ENCODE measurements at places on chromosomes 1 and 21.

- DNase-seq = peak; percentile 87
Observed at GRCh38 chr1:45266151-45266801, 59.9 kb upstream of the ZSWIM5 start.

DNA sequence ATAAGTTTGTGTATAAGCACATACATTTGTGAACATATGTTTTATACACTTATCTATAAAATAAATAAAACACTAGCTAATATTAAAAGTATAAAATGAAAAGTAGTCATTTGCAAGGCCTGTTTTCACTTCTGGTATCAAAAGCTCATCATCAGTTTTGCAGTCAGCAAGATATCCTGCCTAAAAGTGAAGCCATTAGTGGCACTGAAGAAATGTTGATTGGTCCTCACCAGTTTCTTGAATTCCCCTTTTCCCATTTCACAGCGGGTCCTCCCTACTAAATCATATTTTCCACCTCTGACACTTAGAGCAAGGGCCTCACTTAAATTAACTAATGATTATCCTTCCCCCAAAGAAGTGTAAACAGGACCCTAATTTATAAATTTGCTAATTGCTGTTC lies 6.7 kb downstream of the TBX15 start:
- DNase-seq = no peak

- no peak for DNase-seq
Observed at GRCh38 chr1:119489201-119489600, 17.8 kb upstream of the HSD3B1 start.

DNA sequence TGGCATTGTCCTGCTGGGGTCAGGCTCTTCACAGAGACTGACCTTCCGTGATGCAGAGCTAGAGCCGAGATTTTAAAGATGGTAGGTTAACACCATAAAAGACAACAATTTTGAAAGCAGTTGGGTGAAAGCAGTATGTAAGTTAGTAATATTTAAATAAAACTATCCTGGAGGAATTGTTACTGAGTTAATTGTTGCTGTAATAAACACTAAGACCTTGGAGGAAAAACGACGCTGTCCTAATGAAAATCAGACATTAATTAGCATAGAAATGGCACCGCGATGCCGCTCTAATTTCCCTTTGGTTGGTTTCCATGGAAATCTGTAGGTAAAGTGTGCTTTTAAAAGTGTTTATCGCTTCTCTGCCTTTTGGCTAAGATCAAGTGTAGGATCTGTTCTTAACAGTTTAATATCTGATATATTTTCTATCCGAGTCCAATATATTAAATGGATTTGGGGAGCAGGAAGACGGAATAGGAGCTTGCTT lies 745 bp upstream of the ANP32E start:
- no peak for DNase-seq

DNA sequence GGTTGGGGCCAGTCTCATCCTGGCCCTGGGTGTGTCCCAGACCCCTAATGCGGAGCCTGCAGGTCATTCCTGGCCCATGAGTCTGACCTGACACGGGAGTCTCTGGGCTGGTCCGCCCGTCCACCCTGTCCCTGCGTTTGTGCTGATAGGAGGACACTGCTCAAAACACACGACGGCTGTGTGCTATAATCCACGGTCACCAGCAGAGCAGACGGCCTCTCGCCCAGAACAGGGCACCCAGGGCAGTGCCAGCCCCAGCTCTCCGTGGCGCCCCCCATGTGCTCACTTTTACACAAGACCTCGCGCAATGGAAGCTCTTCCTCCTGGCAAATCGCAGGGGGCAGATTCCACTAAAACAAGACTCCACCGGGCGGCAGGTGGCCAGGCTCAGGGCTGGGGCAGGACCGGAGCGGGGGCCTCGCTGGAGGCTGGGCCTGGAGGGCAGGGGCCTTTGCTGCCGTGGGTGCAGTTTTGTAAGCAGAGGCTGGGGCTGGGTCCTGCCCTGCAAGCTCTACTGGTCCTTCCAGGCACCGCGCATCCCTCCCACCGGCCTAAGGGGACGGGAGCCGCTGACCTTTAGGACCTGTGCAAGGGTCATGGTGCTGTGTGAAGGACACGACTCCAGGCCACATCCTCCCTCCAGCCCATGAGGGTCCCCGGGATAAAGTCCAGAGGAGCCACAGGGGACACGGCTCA lies 10.6 kb upstream of the SLC19A1 start:
- DNase-seq = no peak

DNA sequence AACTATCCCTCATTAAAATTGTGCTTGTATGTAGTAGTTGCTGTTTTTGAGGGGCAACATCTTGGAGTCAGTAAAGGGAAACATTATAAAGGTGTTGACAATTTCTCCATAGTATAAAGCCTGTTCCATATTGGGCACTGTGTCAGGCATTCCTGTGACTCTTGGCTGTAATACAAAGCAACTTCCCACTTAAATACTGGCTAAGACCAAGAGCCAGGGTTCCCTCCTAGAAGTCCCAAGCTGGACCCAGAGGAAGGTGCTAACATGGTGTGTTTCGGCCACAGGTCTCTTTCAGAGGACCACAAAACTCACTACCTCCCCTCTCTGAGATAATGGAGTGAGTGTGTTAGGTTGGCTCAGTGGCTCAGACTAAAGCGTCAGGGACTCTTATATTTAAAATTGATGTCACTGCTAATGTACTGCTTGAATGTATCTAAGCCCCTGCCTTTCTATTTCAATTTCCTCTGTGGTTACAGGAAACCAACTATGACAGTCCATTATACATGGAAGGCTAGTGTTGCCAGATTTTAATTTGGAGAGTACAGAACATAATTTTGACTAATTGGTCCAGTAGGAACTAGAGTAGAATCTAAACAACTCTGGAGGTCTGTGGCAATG lies 74.7 kb upstream of the RGL1 start:
- DNase-seq = no peak

GRCh38 chr1:41880261-41880660 lies 38.5 kb downstream of the HIVEP3 start:
- peak; percentile 66 for DNase-seq

- DNase-seq = peak; percentile 61
Observed at GRCh38 chr1:232344791-232345399, 285.0 kb downstream of the SIPA1L2 start.

DNA sequence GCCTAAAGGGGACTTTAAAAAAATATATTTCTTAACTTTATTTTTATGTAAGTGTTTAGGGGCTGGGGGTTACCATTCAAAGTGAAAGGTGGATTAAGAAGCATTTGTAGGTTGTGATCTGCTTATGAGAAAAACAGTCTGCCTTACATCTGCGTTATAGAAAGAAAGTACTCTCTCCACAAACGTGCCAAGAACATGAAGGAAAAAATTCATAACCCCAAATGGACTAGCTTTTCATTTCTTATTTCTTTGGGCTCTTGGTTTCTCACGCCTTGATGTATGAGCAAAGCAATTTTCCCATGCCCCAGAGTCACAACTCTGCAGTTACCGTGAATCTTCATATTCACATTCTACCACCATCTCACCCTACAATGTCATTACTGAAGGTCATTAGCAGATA lies 1165.1 kb upstream of the ADGRL4 start:
- DNase-seq = no peak

DNA sequence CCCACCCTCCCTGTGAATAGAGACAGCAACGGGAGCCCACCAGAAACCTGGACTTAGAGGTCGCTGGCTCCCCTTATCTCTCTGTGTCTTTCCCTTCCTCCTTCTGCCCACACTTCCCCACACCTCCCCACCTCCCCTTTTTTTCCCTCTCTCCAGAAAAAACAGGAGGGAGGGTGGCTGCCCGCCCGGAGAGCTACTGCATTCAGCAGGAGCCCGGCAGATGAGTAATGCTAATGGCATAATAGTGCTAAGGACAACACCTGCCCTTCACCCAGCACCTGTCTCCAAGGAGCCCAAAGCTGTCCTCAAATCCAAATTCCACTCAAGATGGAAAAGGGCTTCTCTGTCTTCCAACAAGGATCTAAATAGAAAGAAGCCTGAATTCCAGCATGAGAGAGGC lies 11.4 kb upstream of the PRELP start:
- DNase-seq = peak; percentile 67

- DNase-seq = no peak
Observed at GRCh38 chr1:101632548-101633272, 364.0 kb downstream of the OLFM3 start.

DNA sequence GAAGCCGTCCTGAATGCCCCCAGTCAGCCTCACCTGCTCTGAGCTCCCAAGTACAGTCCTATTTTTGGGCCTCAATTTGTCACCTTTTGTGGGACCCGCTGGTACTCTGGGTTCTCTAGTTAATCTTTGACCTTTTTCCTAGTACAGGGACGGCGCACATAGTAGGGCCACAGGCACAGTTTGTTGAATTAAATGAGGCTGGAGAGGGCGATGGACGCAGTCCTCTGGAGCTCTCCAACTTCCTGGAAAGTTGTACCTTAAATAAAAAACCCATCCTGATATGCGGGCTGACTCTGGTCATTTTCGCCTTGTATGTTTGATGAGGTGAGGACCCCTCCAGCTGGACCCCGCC lies 4.8 kb downstream of the FAM110D start:
- DNase-seq = no peak

GRCh38 chr1:97551113-97551512 lies 369.7 kb downstream of the DPYD start:
- no peak for DNase-seq

- DNase-seq = no peak
Observed at GRCh38 chr1:171166361-171166760, 18.7 kb upstream of the FMO2 start.

DNA sequence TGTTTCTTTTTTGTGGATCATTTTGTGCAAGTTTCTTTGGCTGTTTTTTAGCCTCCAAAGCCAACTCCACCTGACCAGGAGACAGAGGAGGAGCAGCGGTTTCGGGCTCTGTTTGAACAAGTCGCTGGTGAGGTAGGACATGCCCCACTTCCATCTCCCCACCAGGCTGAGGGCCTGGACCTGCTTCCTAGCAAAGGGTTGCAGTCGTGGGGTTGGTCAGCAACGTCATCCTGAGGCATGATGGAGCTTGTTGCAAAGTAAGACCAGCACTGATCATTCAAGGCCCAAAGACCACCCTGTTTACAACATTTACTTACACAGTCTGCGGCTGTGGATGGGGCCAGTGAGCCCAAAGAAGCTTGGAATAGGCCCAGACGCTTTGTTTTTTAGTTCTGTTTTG lies 40.3 kb downstream of the CAPN9 start:
- no peak for DNase-seq

GRCh38 chr1:98059620-98060019 lies 138.8 kb upstream of the DPYD start:
- DNase-seq = peak; percentile 25

DNA sequence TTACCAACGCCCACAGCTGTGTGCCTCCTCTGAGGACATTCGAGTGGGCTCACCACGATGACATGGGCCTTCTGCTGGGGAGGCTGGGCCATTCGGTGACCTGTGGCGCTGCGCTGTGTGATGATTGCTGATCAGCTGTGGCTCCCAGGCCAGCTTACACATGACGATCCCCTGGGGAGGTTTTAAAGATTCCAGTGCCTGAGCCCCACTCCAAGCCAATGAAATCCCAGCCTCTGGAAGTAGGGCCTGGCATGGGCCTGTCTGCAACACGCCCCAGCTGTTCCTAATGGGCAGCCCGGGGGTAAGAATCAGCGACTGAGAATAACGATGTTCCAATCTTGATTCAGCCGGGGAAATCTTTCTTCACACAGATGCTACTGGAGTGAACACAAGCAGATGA lies 153.7 kb downstream of the KCNJ6 start:
- DNase-seq = no peak

DNA sequence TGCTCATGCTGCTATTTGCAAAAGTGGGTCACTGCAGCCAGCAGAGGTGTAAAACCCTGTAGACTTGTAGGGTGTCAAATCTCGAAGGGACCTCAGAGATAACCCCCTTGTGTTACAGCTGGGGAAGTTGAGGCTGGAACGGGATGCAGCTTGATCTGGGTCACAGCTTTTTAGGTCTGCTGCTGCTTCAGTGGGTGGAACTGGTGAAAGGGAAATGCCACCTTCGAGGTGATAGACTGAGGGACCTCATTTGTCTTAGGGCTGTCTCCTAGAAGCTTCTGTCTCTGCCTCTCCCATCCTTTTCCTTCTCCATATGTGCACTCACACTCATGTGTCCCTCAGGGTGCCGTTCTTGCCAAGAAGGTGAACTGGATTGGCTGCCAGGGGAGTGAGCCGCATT lies 35.4 kb downstream of the QSOX1 start:
- DNase-seq = no peak

- peak; percentile 71 for DNase-seq
Observed at GRCh38 chr1:159122005-159122621, 45.5 kb upstream of the AIM2 start.

DNA sequence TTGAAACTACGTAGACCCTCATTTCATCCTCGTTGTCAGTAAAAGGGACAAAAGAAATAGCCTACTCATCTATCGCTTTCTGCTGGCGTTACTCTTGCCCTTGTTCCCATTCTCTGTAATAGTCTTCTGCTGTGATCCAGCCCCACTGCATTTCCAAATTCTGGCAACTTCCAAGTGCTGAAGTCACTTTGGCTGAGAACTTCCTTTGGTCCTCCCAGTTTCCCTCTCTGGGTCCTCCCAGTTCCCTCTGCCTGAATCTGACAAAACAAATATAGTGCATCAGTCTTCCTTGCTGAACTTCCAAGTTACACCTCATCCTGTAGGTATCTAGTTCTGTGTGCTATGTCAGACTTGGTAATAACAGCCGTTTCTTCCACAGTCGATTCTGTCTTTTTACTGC lies 47.0 kb upstream of the PLA2G4A start:
- DNase-seq = peak; percentile 26

- peak; percentile 48 for DNase-seq
Observed at GRCh38 chr1:27527223-27527889, 37.4 kb upstream of the WASF2 start.

DNA sequence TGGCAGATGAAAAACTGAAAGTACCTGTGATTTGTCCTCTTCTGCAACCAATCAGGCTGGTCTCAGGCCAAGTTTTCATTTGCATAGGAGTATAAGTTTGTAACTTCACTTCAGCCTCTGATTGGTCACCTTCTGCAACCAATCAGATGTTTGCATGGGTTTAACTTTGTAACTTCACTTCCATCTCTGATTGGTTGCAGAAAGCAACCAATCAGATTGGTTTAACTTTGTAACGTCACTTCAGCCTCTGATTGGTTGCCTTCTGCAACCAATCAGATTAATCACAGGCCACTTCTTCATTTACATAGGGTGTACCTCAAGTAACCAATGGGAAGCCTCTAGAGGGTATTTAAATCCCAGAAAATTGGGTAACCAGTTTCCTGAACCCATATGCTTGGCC lies 18.9 kb upstream of the TUT4 start:
- DNase-seq = peak; percentile 44

DNA sequence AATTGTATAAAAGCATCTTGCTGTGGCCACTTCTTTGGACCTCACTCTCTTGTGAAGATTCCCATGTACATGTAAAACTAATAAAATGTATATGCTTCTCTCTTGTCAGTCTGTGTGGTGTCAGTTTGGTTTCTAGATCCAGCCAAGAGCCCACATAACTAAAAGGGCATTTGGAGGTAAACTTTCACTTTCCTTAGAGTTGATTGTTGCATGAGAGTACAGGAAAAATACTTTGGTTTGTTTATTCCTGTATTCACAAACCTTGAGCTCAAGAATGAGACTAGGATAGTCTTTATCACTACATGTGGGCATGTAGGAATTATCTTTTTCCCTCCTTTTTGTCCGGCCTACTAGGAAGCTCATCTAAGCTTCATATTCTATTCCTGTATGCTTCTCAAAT lies 50.9 kb downstream of the KCTD3 start:
- peak; percentile 14 for DNase-seq
